ENCODE measurements at places on chromosomes 1 and 21.

DNA sequence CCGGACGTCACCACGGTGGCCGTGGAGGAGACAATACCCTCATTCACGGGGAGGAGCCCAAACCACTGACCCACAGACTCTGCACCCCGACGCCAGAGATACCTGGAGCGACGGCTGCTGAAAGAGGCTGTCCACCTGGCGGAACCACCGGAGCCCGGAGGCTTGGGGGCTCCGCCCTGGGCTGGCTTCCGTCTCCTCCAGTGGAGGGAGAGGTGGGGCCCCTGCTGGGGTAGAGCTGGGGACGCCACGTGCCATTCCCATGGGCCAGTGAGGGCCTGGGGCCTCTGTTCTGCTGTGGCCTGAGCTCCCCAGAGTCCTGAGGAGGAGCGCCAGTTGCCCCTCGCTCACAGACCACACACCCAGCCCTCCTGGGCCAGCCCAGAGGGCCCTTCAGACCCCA is 7.0 kb downstream of the TNFRSF14 start:
- DNase-seq = no peak

DNA sequence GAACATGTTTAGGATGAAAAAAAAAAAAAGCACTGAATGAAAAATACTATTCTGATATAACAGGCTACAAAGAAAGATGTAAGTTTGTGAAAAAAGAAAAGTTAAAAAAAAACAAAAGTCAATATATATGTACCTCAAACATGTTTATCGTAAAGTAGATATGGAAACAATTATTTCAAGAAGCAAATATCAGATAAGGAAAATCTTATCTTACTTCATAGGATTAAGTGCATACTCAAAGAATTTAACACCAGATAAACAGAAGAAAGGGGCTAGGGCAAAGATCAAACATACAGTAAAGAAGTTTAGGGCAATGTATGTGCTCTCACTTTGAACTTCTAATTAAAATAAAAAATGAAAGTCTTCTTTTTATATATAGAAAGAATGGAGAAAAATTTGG is 75.3 kb downstream of the NEGR1 start:
- no peak for DNase-seq

- DNase-seq = no peak
Observed at GRCh38 chr1:22643381-22643780, at the start of gene C1QC. C1QC (plus strand) TSS chr1:22643633; CDS start chr1:22644024, 391 bp downstream.

DNA sequence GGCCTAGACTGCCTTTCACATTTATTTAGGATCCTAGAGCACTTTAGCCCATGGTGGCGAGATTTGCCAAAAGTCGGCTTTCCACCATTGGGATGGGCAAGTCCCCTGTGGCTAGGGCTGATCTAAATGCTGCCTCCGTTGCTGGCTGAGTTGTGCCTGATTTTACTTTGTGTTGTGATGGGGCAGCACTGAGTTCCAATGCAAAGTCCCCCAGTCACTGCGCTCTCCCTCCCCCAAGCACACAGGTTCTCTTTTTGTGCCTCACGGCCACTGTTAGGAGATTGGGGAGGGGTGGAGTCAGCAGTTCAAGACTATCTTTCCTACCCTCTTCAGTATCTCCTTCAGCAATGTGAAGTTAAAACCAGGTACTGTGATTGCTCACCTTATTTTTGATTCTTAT is 66.7 kb upstream of the COX20 start:
- DNase-seq = no peak

DNA sequence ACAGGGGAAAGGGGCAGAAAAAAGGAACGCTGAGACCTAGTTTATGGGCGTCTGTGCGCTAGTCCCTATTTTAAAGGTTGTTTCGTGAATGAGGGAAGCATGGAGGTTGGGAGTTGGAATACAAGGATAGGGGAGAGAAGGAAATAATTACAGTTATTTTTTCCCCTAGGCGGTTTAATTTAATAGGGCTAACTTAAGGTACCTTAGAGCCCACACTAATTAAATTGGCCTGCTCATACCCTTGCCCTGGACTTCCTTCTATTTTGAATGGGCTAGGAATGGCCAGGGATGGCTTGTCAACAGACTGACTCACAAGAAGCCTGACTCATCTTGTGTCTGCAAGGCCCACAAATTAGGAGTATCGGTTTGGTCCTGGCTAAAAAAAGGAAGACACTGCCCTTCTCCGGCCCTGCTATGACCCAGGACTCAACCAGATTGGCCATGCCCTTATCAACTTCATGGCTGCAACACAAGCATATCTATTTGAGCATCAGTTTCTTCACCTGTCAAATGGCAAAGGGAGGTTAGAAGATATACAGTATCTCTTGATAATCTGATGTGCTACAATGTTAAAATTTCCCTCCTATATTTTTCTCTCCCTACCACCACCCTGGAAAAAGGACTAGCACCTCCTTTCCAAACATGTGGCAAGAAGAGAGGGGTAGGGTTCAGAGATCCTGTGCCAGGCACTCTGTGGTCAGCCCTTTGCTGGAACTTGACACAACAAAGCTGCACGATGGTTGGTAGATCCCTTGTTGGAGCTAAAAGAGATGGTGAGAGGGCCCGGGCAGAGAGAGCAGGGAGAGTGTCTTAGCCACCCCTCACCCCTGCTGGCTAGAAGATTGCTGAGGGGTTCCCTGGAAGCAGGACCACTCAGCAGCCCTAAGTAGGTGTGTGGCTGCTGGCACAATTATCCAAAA is 2.2 kb upstream of the SSBP3 start:
- DNase-seq = no peak
